Large intestine (tissue), 12 donors: ENCODE measurements at places on chromosomes 16 and 17. TPM values are rescaled to one million over a fixed set of nuclear protein-coding genes. Genes with fewer than 3 reads are reported as not detected.

The TERB1 gene
- 0.09 TPM for polyA plus RNA-seq

DNA sequence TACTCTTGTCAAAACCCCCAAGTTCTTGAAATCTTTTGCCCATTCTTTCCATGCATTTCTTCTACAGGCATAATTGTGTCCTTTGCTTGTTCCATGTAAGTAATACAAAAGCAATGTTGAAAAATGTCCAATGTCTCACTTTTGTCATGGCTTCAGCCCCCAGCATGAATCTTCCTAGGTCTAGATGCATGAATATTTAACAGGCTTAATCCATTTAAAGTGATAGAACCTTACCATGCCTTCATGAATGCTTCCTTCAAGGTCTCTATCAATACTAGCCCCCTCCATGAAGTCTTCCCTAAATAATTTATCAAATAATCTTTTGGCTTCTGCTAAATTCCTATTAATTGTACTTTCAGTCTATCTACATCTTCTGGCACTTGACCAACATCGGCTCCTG, 46.1 kb upstream of the ANKFY1 start:
- no peak for DNase-seq

The RHOT2 gene
- 105 TPM for polyA plus RNA-seq

DNA sequence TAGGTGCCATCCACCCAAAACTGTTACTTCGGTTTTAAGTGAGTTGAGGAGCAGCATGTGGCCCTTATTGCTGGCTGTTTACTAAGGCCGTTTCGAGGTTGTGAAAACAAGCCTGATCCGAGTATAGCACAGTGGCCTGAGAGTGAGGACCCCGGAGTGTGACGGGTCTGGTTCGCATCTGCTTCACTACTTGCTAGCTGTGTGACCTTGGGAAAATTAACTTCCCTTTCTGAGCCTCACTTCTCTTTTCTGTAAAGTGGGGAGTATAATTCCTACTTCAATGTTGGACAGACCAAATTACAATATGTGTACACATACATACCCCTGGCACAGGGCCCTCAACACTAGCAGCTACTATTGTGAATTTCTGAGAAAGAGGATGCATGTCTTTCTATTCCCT, 11.7 kb upstream of the HEATR6 start:
- no peak for DNase-seq

- no peak for DNase-seq
These were observed 43.5 kb downstream of the MARF1 start for GRCh38 chr16:15599303-15600070.

- DNase-seq, result no peak
These were observed 19.6 kb upstream of the IRX5 start for GRCh38 chr16:54911079-54911478.

The TEX19 gene
- not detected for polyA plus RNA-seq

- peak; percentile 57 for DNase-seq
These were observed 6.7 kb downstream of the RHBDF1 start for GRCh38 chr16:65745-66144.

The SLX1B gene
- polyA plus RNA-seq, result 61.3 TPM

DNA sequence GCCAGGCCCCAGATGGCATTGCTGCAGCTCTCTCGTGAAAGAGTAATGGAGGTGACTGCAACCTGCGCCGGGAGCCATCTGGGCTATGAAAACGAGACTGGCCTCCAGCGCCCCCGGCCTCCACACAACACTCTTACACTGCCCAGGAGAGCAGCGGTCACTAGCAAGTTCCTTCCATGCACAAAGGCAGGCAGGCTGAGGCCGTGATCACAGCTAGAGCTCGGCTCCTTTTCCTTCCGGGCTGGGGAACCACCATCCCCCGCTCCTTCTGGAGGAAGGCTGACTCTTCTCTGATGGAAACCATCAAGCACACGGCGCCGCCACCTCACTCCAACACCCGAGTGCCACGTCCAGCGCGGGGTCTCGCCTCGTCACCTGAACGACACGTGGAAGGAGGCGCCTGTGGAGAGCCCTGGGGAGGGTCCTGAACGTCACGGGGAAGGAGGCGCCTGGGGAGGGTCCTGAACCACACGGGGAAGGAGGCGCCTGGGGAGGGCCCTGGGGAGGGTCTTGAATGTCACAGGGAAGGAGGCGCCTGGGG, 61.9 kb downstream of the KLHDC4 start:
- DNase-seq, result no peak

- DNase-seq, result no peak
These were observed 193.2 kb upstream of the TNRC6C start for GRCh38 chr17:77765292-77765691.

GRCh38 chr17:16353317-16354174, at the start of gene CENPV:
Gene CENPV, minus strand, starts transcription at chr17:16353469. Its CDS starts 33 bp downstream, at chr17:16353436.
- no peak for DNase-seq

The ZNF205 gene
- 12.8 TPM for polyA plus RNA-seq

The GPR142 gene
- 0.97 TPM for polyA plus RNA-seq

- DNase-seq, result no peak
These were observed 255.1 kb downstream of the MAP2K6 start for GRCh38 chr17:69669441-69670178.

The PIPOX gene
- polyA plus RNA-seq, result 51.5 TPM

GRCh38 chr16:6482696-6483468, 849.8 kb upstream of the RBFOX1 start:
- peak; percentile 4 for DNase-seq

The LPO gene
- 0.37 TPM for polyA plus RNA-seq

- no peak for DNase-seq
These were observed 1.8 kb upstream of the TPPP3 start for GRCh38 chr16:67395105-67395457.

DNA sequence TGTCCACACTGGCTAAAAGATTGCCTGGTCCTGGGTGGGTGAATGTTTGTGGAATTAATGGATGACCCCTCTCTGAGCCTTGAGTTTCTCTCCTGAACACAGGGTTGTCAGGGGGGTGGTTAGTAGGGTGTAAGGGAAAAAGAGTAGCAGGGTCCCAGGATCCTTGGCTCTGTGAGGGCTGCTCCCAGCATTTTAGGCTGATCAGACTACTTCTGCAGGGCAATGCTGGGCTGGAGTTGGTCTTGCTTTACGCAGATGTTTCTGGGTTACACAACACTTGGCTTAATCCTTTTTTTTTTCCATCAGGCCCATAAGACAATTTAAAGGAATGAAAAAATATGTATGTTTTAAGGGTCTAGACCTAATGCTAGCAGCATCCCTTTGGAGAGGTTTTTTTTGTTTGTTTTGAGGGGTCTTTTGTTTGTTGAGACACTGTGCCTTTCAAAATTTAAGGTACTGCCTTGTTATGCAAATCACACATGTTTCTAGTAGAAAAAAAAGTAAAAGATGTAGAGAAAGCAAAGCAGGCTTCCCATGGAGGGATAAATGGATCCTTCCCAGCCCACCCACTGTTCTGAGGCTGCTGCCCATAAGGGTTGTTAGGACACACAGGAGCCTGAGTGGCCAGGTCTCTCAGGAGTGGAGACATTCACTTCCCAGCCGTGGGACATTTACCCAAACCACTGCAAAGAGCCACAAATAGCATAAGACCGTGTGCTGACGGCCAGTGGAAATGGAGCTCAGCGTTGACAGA, 225.6 kb upstream of the HSBP1 start:
- no peak for DNase-seq

The LITAFD gene
- 1.8 TPM for polyA plus RNA-seq

- no peak for DNase-seq
These were observed 55.7 kb upstream of the AKTIP start for GRCh38 chr16:53558710-53559109.

- DNase-seq, result no peak
These were observed 25.4 kb downstream of the CRAMP1 start for GRCh38 chr16:1637526-1637925.

DNA sequence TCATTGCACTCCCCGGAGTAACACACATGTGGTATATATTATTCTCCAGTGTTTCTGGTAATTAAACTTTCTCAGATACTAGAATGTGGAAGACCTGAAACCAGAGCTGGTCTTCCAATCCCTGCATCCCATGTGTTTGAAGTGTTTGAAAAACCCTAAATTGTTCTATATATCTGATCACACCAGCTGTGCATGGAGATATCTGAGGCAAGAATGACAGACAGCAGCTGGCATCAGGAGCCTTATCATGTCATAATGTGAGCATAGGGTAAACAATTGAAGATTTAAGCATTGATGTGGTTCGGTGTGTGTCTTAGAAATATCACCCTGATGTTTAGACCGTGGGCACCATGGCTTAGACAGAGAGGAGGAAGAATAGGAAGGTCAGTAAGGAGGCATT, 251.0 kb downstream of the CDH11 start:
- DNase-seq, result no peak

GRCh38 chr16:8572919-8573724, 17.2 kb downstream of the TMEM114 start:
- no peak for DNase-seq

The INPP5K gene
- 18.3 TPM for polyA plus RNA-seq

- peak; percentile 43 for DNase-seq
These were observed 74.8 kb upstream of the GRIN2A start for GRCh38 chr16:10256784-10257641.

The SMTNL2 gene
- polyA plus RNA-seq, result 10.1 TPM

DNA sequence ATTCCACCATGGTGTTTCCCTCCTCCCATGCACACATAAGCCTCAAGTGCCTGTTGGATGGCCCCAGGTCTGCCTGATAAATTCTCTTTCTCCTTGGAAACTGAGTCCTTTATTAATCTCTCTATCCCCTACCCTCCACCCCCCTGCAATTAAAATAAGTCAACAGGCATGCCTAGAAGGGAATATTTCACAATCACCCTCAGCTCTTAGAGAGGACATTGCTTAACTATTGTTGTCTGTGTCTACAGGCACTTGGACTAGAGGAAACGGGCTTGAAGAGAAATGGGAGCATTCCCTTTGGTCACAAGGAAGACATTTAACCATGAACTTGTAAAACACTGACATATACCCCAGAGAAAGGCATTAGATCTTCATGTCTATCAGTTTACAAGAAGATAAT, 39.5 kb downstream of the RCVRN start:
- DNase-seq, result no peak

GRCh38 chr16:85821390-85822135, 22.1 kb downstream of the COX4I1 start:
- peak; percentile 72 for DNase-seq

The HYDIN gene
- polyA plus RNA-seq, result 3.2 TPM

GRCh38 chr17:71067669-71068407, 898.5 kb downstream of the KCNJ2 start:
- no peak for DNase-seq

The KRT31 gene
- not detected for polyA plus RNA-seq

DNA sequence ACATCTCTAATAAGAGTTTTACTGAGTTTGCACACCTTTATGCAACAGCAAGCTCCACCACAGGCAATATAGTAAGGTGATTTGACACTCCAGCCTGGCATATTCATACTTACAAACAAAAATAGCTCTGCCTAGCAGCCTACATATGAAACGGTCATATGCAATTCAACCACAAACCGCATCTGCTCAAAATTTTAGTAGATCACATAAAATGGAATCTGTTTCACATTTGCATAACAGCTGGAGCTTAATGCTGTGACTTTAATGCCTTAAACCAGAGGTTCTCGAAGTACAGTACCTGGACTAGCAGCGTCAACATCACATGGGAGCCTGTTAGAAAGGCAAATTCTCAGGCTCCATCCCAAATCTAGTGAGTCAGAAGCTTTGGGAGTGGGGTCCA, 578.4 kb downstream of the CDH11 start:
- DNase-seq, result no peak

The RPL19 gene
- polyA plus RNA-seq, result 2,491 TPM

DNA sequence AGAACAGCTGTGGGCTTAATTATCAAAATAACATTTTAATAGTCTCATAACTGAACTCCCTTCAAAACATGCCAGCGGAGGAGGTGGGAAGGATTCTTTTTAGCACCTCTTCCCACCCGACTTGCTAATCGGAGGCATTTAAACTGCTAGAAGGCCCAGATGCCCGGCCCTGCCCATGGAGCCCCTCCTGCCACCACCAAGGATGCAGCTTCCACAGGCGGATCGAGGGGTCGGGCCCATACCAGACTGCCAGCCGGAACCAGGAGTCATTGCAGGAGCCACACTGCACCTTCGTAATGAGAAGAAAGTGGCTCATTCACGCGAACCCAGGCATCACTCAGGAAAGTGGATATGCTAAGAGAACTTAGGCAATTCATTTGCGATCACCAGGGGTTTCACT, 201.2 kb downstream of the C16orf78 start:
- DNase-seq, result no peak

- no peak for DNase-seq
These were observed 71.7 kb downstream of the SNX11 start for GRCh38 chr17:48179071-48179945.

- no peak for DNase-seq
These were observed 16.6 kb downstream of the NAA60 start for GRCh38 chr16:3460121-3460520.

- no peak for DNase-seq
These were observed 1.9 kb upstream of the FGF11 start for GRCh38 chr17:7437369-7437863.

DNA sequence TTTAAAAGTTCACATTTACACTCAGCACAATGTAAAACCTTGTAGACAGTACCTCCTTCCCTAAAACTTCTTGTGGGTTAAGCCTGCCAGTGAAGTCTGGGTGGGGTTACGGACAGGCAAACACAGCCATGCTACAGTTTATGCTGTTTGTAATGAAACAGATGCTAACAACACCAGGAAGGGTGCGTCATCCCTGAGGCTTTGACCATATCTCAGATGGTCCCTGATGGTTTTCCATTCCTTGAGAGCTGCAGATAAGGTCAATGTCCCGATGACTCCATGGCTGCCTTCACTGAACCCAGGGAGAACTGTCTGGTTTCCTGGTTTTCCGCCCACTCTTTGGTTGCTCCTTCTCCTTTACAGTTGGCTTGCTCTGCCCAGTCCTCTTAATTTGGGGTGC, 29.1 kb downstream of the GAS7 start:
- no peak for DNase-seq

- DNase-seq, result no peak
These were observed 222.9 kb downstream of the CPPED1 start for GRCh38 chr16:12580809-12581208.

The TNP2 gene
- polyA plus RNA-seq, result not detected

DNA sequence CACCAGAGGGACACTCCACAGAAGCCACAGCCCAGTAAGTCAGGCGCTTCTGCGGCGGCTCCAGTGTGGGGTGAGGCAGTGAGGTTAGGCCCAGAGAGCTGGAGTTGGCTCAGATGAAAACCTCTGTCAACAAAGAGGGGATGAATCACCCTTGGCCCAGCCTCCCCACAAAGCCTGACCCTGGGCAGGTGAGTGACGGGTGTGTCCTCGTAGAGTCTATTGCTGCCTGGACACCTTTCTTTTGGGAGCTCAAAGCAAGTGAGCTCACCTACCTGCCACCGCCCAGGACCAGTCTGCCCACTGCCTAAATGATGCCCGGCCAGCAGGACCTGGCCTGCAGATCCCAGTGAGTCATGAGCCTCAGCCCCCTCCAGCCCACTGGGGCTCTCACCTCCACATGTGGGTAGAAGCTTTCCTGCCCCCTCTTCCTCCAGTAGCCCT, 24.9 kb upstream of the DBNDD1 start:
- no peak for DNase-seq

- no peak for DNase-seq
These were observed 74.6 kb downstream of the SYCE1L start for GRCh38 chr16:77273815-77274214.

DNA sequence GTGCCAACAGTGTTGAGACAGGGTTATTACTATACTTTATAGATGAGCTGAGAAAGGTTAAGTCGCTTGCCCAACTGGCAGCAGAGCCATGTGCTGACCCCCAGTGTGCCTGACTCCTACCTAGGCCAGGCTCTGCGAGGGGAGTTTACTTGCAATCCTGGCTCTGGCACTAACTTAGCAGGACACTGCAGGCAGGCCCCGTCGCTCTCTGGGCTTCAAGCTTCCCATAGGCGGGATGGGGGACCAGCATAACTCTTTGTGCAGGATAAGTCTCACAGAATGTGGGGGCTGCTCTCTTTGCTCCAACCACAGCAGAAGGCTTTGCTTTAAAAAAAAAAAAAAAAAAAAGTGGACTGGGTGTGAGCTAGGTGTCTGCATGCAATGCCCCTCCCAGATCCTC, 102.7 kb downstream of the GNAO1 start:
- no peak for DNase-seq
